ENCODE measurements at places on chromosomes 4 and X. TPM values are rescaled to one million over a fixed set of nuclear protein-coding genes. Genes with fewer than 3 reads are reported as not detected.

The F11 gene
- total RNA-seq = not detected

The MTNR1A gene
- total RNA-seq = not detected

The AVPR2 gene
- not detected for total RNA-seq

The RAPGEF2 gene
- 26.4 TPM for total RNA-seq

The DCHS2 gene
- total RNA-seq = 0.22 TPM

The GUF1 gene
- 16.7 TPM for total RNA-seq

The ETDB gene
- not detected for total RNA-seq

The WAS gene
- total RNA-seq = 63.7 TPM

The STPG2 gene
- total RNA-seq = 0.22 TPM

The PROM1 gene
- not detected for total RNA-seq

The TEC gene
- total RNA-seq = 2.8 TPM

The ALAS2 gene
- total RNA-seq = not detected

The SLC16A2 gene
- 0.22 TPM for total RNA-seq

The C4orf33 gene
- 9.1 TPM for total RNA-seq

GRCh38 chrX:83508006-83508405 is at the start of gene POU3F4:
TSS of gene POU3F4 (plus strand) at chrX:83508290. CDS start at chrX:83508325, 35 bp downstream.
- DNase-seq = no peak

DNA sequence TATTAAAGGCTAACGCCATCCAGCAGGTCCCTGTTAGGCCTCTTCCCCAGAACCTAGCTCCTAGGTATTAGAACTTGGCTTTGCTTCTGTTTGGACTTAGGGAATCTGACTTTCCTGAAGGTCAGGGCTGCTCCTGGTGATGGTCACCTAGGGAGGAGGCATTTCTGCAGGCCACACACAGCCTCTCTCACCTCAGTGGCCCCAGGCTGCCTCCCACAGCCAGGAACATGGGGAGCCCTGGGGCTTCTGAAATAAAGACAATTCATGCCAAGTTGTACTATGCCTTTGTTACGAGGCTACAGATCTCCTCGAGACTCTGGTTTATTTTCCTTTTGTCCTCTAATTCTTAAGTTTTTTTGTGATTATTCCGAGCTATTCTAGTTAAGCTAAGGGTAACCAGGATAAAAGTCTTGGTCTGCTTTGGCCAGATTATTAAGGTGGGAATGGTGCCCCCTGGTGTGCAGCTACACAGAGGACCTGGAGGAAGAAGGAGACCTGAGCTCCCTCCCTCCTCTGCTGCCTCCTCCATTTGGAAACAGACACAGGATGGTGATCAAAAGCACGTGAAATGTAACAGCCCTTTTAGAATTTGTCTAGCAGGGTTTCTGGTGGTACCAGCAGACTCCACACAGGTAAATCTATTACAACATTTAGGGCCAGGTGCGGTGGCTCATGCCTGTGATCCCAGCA is 131.0 kb downstream of the DCLK2 start:
- DNase-seq = no peak

- DNase-seq = no peak
These were observed 21.6 kb upstream of the WDR17 start for GRCh38 chr4:176043838-176044588.

DNA sequence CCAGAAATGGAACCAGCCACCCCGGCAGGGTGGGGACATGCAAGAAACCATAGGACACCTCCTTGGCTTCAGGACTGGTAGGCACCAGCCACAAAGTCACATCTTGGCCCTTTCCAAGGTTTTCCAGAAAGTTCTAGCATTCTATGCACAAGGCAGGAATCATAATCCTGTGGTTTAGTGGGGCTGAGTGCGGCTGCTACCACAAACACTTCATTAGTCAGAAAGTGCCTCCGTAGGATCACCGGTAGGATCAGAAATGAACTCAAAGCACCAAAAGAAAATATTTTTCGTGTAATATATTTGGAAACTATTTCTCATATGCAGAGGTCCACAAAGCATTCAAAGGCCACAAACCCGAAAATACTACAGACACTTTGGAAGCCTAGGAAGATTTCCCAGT is 191.7 kb downstream of the PTTG2 start:
- no peak for DNase-seq

- no peak for DNase-seq
These were observed 65.4 kb downstream of the SOX3 start for GRCh38 chrX:140439476-140439875.

DNA sequence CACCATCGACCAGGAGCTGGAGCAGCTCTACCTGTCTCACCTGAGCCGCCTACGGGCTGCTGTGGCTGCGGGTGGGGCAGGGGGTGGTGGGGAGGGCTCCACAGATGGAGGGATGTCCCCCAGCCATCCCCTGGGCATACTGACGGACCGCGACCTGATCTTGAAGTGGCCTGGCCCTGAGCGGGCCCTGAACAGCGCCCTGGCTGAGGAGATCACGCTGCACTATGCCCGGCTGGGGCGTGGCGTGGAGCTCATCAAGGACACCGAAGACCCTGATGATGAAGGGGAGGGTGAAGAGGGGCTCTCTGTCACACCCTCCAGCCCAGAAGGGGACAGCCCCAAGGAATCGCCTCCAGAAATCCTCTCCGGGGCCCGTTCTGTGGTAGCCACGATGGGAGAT is 16.5 kb downstream of the PPP1R3F start:
- DNase-seq = no peak

DNA sequence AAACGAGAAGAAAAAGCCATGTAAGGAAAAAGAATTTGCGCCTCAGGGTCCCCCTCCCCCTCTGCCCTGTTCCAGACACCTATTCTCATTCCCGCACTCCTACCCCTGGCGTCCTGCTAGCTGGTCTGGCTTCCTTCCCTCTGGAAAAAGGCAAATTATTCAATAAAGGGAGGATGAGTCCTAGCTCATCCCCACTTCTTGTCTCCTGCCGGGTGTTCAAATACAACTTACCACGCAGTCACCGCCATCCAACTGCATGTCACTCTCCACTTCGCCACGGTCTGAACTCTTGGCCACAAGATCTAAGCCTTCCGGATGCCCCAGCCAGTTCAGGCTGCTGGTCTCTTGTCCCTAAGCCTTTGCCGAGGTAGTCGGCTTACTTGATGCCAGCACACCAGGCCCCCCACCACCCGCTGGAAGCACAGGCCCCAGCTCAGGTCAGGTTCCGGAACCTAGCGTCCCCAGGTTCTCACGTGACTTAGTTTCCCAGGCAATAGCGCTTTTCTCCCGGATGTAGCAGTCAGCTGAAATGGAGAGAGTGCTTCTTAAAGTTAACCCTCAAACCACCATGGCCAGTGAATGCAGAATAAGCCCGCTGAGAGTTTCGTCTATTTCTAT is 209.6 kb upstream of the SPIN4 start:
- DNase-seq = peak; percentile 11

GRCh38 chr4:156889616-156890594 is 81.7 kb downstream of the PDGFC start:
- DNase-seq = no peak

- no peak for DNase-seq
These were observed 713.8 kb downstream of the RAB28 start for GRCh38 chr4:12770351-12770750.

DNA sequence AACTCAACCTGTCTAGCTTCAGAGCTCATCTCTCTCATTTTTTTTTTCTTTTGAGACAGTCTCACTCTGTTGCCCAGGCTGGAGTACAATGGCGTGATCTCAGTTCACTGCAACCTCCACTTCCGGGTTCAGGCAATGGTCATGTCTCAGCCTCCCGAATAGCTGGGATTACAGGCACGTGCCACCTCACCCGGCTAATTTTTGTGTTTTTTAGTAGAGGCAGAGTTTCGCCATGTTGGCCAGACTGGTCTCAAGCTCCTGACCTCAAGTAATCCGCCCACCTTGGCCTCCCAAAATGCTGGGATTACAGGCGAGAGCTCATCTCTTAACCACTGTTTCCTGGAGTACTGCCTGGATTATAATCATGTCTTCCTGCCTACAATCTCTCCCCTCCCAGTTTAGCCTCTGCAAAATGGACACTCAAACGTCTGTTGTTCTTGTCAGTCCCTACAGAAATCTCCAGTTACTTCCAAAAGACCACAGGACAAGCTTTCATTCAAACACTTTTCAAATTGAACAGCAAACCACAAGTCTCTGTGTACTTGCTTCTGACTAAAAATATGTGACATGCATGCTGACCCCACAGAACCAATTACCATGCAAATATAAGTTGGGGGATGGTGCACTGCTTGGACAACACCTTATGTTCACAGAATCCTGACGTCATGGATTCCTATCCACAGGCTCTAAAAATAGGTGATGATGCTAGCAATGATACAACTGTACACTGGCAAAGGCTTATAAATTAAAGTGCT is 137.2 kb downstream of the SH3KBP1 start:
- DNase-seq = no peak

- DNase-seq = no peak
These were observed 60.8 kb downstream of the SHROOM2 start for GRCh38 chrX:9847071-9847470.

DNA sequence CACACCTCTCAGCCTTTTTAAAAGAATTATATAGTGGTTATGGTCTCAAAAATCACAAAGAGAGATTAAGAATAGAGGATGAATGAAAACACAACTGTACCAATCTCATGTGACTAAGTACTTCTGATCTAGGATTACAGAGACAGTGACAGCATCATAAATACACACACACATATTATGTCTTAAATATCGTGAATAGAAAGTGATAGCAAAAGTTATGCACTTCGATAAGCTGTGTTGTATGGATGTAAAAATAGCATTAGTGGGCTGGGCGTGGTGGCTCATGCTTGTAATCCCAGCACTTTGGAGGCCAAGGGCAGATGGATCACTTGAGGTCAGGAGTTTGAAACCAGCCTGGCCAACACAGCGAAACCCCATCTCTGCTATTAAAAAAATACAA is 25.0 kb downstream of the GYPA start:
- no peak for DNase-seq

- no peak for DNase-seq
These were observed 8.3 kb downstream of the MPP1 start for GRCh38 chrX:154797006-154797405.

DNA sequence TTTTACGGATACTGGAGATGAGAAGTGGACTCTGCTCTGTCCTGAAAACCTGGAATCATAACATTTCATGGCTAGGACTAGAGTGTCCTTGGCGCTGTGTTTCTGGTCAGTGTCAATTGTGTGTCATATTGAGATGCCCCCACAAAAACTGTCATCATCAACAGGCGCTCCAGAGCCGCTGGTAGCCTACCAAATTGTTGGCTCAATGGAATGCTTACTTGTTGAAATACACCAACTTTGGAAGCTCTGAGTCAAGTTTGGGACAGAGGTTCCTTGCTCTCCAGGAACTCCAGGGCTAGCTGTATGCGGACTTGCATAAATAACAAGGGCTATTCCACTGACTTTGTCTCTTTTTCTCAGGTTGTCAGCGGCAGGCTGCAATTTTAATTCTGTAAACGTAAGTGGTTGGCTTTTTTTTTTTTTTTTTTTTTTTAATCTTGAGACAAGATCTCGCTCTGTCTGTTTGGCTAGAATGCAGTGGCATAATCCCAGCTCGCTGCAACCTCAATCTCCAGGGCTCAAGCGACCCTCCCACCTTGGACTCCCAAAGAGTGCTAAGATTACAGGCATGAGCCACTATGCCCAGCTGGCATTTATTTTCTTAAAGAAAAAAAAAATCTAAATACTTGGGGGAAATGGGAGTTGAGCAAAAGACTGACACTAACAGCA is 871 bp upstream of the HPGD start:
- no peak for DNase-seq

GRCh38 chr4:74059161-74059829 is 20.8 kb upstream of the CXCL3 start:
- no peak for DNase-seq

- no peak for DNase-seq
These were observed 95.5 kb downstream of the ZNF827 start for GRCh38 chr4:145843148-145843547.

- DNase-seq = no peak
These were observed 20.8 kb downstream of the ENOPH1 start for GRCh38 chr4:82450966-82451755.

- no peak for DNase-seq
These were observed 234.0 kb downstream of the OPHN1 start for GRCh38 chrX:68199062-68199848.

DNA sequence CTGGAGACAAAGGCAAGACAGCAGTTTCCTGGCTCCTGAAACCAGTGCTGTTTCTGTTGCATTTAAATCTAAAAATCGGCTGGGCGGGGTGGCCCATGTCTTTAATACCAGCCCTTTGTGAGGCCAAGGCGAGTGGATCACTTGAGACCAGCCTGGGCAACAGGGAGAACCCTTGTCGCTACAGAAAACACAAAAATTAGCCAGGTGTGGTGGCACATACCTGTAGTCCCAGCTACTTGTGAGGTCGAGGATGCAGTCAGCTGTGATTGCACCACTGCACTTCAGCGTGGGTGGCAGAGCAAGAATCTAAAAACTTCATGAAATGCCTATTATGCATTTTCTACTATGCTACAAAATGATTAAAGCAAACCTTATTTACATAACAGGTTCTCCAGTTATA is 205.4 kb upstream of the ITM2A start:
- DNase-seq = no peak

DNA sequence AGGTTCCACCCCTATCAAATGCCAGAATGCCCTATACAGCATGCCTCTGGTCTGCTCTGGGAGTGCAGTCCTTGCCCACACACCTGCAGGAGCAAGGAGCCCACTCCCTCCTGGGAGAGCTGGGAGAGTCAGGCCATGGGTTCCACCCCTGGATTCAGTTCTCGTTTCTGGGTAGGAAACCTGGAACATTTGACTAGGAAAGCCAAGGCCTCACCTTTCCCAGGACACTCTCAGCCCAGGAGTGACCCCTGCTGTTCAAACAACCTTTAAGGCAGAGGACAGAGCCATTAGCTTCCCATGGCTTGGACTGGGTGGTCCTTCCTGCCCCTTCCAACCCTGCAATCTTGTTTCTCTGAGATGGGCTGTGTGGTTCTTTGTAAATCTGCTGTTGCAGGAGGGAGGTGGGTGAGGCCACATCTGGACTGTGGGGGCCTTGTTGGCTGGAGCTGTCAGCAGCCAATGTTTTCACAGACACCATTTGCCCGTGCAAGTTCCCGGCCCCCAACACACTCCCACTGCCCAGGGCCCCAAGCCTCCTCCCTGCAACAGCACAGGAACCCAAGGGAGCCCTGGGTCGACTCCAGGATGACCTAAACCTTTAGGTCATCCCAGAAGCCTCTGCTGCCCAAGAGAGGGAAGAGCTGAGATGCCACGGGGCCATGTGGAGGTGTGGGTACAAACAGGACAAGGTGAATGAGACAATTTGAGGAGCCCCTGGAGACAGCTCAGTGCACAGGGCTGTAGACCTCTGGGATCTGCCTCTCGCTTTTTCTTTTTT is 104.4 kb downstream of the PJA1 start:
- no peak for DNase-seq

DNA sequence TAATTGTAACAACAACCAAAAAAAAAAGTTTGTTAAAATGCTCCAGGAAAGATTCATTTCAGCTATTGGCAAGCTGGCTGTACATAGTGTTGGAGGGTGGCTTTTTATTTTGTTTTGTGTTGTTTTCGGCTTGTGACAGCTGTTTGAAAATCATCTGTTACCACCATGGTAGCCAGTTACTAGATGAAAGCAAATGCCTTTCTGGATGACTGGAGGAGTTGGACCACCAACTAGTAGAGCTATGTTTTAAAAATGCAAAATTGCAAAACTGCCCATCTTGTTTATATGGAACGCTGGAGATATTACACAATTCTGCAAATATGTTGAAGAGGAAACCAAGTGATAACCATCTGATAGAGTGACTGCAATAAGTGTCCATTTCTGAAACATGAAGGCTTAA is 53.2 kb upstream of the TNIP3 start:
- no peak for DNase-seq
